ENCODE measurements at places on chromosomes 1 and 21.
A peak's percentile ranks its signal among the peaks of the same experiment; 100 is the strongest.

GRCh38 chr1:7335224-7335879, 435.7 kb upstream of the VAMP3 start:
- no peak for DNase-seq

GRCh38 chr1:216212826-216213225, 210.4 kb downstream of the USH2A start:
- DNase-seq: no peak

DNA sequence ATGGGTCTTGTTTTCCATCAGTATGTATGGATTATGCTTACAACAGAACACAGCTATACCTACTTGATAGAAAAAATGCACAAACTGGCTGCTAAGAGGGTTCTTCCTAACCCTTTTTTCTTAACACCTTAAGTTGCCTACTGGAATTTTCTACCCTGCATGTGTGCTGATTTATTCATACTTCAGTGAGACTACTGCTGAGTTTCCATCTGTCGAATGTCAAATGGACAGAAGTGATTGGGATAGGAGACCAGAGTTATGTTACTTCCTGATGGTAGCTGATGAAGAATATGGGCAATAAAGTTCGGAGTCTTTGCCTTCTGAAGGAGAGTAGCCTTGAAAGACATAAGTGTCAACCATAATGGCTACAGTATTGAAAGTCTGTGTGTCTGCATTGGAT, 6.5 kb upstream of the DNM3 start:
- no peak for DNase-seq

GRCh38 chr1:160607011-160607671, 27.8 kb upstream of the CD84 start:
- peak; percentile 3 for DNase-seq

- DNase-seq: no peak
Observed at GRCh38 chr1:156594190-156594589, 2.6 kb downstream of the NAXE start.

DNA sequence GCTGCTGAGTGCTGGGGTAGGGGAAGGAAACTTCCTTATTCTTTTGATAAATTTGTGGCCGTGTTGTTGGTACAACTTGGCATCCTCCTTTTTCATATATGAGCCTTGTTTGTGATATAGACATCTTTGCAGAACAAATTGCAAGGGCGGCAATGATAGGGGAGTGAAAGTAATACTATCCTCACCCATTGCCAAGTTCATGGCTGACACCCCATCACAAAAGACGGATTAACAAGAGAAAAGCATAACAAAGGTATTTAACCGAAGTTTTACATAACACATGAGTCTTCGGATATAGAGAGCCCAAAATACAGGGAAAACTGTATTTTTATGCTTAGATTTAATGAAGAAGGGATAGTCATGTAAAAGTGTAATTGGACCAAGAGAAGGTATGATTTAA, 86.3 kb upstream of the TMPRSS2 start:
- no peak for DNase-seq

- no peak for DNase-seq
Observed at GRCh38 chr1:175332515-175332914, 139.9 kb upstream of the KIAA0040 start.

GRCh38 chr21:43934716-43935705, 70.0 kb downstream of the AGPAT3 start:
- DNase-seq: no peak

GRCh38 chr21:40043423-40043822, 176.2 kb downstream of the PCP4 start:
- DNase-seq: no peak

DNA sequence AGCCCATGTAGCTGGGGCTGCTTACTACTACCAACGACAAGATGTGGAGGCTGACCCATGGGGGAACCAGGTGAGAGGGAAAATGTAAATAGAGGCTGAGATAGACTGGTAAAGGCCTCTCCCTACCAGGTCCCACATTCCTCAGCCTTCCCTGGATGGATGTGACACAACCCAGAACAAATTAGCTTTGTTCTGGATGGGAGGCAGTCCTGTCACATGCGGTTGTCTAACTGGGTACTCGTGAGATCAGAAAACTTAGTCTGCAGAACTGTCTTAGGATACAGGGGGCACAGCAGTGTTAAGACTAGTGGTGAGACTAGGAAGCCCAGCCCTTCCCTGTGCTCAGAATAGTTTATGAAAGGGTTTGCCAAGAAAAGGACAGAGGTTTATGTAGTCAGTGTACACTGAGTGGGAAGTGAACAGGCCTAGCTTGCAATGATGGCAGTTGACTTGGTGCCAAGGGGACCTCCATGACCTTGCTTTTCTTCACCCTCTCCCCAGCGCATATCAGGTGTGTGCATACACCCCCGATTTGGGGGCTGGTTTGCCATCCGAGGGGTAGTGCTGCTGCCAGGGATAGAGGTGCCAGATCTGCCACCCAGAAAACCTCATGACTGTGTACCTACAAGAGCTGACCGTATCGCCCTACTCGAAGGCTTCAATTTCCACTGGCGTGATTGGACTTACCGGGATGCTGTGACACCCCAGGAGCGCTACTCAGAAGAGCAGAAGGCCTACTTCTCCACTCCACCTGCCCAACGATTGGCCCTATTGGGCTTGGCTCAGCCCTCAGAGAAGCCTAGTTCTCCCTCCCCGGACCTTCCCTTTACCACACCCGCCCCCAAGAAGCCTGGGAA, 8.4 kb downstream of the MMACHC start:
- no peak for DNase-seq

GRCh38 chr1:2445823-2446215, 30.3 kb upstream of the PLCH2 start:
- no peak for DNase-seq

DNA sequence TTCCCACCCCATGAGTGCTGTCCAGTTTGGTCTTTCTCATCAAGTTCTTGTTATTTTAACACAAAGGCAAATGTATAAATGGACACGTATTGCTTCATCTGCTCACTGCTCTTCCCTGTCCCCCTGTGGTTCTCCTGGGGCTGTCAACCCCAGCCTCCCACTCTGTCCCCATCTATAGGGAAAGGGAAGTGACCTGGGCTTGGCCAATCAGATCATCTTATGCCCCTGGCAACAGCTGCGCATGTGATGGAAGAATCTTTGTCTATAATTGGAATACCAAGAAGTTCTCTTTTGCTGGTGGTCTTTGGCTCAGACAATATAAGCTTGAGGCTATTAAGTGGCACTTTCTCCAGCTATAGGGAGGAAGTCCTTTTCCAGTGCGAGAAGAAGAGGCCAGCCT, 4.7 kb upstream of the CCSAP start:
- no peak for DNase-seq

DNA sequence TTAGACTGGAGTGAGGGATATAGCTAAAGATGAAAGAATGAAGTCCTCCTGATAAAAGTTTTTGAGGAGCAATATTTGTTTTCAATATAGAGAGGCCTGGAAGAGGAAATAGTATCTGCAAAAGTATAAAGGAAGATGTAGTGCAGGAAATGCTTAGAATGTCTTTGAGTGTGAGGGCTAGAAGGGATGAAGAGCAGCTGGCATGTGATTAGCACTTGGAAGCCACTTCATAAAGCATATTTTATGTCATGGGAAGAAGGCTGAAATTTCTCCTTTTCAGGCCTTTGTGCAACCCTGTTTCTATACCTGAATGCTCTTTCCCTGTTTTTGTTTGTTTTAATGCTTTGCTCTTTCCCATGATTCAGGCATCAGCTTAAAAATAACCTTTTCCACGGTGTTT, 323.3 kb upstream of the DEPDC1 start:
- no peak for DNase-seq

DNA sequence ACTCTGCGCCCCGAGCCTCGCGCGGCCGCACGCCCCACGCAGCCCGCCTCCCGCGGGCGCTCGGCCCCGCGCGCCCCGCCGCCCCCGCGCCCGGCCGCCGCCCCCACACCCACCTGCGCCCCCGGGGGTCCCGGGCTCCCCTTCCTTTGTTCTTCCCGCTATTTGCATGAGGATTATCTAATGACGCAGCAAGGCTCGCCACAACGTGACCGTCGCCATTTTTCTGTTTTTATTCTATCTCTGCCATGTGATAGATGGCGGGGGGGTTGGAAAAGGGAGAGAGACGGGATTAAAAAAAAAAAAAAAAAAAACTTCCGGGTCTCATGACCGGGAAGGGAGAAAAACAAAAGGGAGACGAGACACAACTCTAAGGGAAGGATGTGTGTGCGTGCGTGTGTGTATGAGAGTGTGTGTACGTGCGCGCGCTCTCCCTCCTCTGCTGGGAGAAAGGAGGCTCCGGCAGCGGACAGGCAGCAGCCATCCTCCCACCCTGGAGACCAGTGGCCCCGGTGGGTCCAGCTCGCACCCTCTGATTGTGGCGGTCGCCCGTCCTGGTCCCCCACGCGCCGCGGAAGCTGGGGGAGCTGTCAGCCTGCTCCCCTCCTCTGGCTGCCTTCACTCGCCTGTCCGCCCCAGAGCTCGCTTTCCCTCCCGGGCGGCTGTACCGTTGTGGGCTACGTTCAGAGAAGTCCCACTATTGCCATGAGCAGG, 80.4 kb upstream of the AK4 start:
- no peak for DNase-seq
